ENCODE measurements at places on chromosomes 11 and 22.
A peak's percentile ranks its signal among the peaks of the same experiment; 100 is the strongest.

DNA sequence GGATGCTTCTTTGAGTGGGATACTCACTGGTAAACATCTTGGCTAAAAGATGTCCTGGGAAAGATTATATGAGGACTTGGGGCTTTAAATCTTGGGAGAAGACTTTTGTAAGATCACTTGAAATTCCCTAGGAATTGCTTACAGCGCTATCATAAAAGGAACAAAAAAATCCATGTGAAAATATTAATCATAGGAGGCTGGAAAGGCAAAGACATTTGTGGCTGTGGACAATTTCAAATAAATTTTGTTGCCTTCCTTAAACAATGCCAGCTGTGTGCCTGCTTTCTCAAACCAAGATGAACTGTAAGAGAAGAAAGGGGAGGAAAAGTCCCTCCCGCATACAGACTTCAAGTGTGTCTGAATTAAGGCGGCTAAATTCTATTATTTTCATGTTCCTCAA is 75.6 kb downstream of the SNX19 start:
- peak; percentile 30 for DNase-seq

GRCh38 chr11:33553486-33553885 is 147.1 kb downstream of the C11orf91 start:
- peak; percentile 42 for DNase-seq

GRCh38 chr11:73218830-73219215 is 742 bp downstream of the P2RY2 start:
- no peak for DNase-seq

DNA sequence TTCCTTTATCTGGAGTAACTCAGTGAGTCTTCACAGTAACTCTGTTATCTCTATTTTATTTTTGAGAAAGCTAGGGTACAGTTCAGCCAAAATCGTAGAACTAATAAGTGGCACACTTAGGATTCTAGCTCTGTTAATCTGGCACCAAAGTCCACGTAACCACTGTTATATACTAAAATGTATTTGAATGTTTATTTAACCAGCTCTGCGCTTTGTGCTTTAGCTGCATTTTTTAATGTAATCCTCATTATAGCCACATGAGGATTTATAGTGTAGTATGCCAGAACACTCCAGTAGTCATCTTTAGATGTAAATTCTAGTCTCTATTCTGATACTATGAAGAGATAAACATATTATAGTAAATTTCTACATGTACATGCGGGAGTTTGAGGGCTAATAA is 36.8 kb downstream of the YAP1 start:
- DNase-seq = no peak

- DNase-seq = no peak
Measured at GRCh38 chr22:20571078-20571503, 63.7 kb downstream of the MED15 start.

DNA sequence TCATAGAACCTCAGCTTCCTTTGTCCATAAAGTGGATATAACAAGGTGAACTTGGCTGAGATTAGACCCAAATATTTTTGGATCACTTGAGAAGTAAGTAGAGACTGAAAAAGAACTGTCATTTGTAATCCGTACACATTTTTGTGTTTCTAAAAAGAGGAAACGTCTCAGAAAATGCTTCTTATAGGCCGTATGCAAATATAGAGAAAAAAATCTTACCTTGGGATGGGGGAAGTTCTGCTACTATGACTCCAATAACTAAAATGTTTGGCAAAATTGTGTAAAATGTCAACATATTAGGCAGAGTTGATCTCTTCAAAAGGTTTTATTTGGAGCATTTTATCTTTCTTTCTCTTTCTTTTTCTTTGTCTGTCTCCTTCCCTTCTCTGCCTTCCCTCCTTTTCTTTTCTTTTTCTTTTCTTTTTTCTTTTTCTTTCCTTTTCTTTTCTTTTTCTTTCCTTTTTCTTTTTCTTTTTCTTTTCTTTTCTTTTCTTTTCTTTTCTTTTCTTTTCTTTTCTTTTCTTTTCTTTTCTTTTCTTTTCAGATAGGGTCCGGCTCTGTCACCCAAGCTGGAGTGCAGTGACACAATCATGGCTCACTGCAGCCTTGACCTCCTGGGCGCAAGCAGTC is 48.2 kb downstream of the ADM start:
- DNase-seq = no peak

DNA sequence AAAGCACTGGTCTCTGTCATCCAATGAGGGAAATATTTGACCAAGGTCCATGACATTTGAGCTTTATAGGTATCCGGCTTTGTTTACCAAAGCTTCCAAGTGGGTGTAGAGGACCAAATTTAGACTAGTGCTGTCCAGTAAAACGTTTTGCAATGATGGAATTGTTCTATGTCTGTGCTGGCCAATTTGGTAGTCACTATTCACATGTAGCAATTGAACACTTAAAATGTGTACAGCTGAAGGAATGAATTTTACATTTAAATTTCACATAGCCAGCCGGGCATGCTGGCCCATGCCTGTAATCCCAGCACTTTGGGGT is 118.0 kb downstream of the PKNOX2 start:
- no peak for DNase-seq

DNA sequence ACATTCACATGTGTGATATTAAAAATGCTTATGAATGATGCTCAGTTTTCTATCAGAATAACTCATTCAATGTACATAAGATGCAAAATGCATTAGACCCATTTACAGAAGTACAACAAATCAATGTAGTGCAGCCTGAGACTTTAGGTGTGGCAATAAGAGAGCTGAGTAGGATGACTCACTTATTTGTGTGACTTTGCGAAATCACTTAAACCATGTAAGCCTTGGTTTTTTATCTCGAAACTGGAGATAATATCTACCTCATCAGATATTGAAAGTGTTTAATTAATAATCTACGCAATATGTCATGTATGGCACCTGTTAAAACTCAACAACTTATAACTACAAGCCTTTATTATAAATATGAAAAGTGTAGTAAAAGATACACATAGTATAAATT is 105.7 kb upstream of the LUZP2 start:
- no peak for DNase-seq

GRCh38 chr11:119754656-119755355 is 25.8 kb upstream of the NECTIN1 start:
- DNase-seq = no peak

DNA sequence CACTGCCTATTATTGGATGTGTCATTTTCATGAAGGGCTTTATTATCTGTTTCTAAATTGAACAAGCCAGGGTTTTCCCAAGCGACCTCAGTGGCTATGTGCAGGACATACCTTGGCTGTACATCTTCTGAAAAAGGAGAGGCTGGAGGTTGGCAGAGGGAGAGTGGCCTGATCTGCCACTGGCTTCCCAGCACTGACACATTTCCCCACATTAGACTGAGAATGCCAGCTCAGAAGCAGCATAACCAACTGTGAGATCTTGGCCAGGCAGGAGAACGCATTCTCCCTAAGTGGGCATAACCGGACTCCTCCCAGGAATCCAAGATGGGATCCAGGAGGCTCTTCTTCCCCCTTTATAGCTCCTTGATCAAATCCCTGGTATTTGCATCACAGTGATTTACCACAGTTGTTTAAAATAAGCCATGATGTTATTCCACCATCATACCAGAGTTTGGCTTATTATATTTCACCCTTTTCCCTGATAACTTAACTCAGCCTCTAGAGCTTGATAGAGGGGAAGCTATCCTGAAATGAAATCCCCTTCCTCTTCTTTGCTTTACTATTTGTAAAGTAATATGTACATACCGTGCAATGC is 33.8 kb downstream of the AMOTL1 start:
- DNase-seq = no peak

GRCh38 chr11:35750981-35751663 is 88.5 kb downstream of the TRIM44 start:
- DNase-seq = no peak

DNA sequence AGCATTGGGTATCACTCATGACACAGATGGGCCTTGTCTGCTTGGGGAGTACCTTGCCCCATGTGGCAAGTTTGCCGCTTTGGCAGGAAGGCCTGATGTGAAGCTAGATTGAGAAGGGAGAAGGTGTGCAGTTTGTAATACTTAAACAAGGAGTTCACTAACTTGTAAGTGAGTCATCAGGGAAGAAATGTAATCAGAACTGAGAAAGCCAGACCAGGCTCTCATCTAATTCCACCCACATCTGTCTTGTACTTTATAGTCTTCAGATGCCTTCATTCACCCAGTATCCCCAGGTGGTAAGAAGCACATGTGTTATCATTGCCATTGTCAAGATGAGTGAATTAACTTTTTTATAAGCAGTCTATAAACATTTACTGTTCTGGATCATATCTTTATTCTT is 116.0 kb upstream of the DDI1 start:
- peak; percentile 47 for DNase-seq

GRCh38 chr22:25077964-25078363 is 121.7 kb upstream of the CRYBB3 start:
- DNase-seq = no peak

DNA sequence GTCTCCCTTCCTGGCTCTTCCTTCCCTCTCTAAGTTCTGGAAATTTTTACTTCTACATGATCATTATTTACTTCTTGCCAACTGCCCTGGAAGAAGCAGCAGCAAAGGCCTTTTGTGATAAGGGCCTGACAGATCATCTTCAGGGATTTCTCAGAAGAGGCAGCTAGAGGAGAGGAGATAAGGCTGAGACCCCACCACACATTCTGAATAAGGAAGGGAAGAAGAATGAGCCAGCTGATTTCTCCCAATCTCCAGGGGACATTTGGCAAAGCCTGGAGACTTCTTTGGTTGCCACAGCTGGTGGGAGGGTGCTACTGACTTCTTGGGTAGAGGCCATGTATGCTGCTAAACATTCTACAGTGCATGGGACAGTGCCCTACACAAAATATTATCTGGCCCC is 122.4 kb upstream of the OR9Q1 start:
- DNase-seq = no peak

DNA sequence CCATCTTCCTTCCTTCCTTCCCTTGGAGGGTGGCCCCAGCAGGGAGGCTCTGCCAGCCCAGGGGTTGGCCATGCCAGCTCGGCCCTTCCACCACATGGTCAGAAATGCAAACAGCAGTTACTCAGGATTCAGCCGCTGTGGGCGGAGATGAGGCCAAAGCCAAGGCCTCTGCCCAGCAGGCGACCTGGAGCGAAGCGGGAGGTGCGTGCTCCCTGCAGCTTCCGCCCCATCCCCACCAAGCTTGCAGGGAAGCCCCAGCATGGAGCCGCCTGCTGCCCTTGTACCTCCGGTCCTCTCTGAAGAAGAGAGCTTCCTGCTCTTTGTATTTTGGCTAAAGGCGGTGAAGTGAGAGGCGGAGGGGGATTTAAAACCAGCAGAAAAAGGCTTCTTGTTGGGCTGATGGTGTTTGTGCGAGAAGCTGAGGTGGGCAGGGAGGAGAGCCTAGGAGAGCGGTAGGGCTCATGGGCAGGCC is 50.4 kb downstream of the ANO1 start:
- peak; percentile 31 for DNase-seq

- DNase-seq = peak; percentile 79
Measured at GRCh38 chr22:37533995-37534394, 14.8 kb upstream of the CARD10 start.

DNA sequence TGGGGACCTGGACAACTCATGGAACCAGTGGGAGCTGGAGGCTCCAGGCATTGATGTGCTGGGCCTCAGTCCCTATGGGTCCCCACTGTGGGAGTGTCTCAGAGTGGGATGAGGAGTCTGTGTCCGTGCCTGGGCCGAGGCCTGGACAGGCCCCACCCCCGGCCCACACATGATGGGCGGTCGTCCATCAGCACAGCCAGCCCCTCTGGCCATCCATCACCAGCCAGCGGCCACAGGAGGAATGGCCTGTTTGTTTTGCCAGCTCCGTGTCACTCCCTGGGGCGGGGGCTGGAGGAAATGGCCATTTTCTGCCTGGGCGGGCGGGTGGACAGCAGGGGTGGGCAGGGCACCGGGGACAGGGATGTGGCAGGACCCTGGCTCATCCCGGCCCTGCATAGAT is 13.0 kb upstream of the TBX1 start:
- DNase-seq = no peak

DNA sequence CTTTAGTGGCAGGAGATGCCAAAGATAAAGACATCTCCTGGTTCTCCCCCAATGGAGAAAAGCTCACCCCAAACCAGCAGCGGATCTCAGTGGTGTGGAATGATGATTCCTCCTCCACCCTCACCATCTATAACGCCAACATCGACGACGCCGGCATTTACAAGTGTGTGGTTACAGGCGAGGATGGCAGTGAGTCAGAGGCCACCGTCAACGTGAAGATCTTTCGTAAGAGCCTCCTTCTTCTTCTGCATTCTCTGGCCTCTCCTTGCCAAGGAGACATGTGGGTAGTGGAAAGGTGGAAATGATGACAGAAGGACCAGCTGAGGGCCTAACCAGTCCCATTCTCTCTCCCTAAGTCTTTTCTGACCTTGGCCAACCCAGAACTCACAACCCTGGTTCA is 110.1 kb upstream of the TTC12 start:
- DNase-seq = no peak

DNA sequence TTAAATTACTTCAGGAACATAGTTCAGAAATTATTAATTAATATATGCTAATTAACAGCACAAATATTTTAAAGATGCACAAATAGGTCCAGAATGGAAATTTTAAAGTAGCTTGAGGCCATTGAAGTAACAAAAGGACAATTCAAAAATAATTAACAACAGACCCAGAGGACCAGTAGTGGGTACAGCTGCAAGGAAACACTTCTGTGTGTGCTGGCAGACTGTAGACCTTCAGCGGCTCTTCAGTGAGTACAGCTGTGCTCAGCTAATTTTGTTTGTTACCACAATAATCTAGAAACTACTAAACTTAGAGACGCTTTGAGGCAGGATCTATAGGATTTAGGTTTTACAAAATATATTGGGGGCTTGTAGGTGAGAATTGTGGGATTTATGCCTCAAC is 103.8 kb downstream of the GRIA4 start:
- DNase-seq = no peak

DNA sequence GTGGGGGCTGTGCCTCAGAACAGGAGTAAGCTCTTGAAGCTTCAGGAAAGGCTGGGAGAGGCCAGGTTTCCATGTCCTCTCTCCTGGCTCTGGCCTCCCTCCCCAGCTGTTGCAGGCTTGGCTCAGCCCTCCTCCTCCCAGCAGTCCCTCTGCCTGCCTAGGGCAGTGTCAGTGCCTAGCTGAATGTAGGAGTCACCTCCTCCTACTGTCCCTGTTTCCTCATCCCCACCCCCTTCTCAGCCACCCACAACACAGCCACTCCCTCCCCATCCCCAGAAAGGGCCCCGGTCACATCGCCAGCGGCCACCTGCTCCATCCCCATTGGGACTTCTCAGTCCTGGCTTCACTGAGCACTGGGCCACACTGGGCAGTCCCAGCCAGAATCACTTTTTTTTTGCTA is 2.9 kb upstream of the FBLN1 start:
- no peak for DNase-seq

- no peak for DNase-seq
Measured at GRCh38 chr22:22552630-22553029, 6.4 kb downstream of the PRAME start.

DNA sequence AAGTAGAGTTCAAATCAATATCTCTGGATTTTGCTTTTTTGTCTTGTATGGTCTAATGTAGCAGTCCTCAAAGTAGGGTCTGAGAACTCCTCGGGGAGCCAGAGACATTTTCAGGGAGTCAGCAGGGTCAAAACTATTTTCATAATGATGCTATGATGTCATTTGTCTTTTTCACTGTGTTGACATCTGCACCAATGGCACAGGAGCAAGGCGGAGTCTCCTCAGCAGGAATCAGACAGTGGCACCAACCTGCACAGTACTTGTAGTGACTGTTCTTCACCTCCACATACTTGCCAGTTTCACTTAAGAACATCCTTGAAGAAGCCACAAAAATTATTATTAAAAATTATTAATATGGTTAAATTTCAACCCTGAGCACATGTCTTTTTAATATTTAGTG is 14.9 kb upstream of the FXYD6 start:
- DNase-seq = no peak

- no peak for DNase-seq
Measured at GRCh38 chr11:19433367-19433766, 192.6 kb upstream of the E2F8 start.
